Fibroblast of lung (primary cell): ENCODE measurements at places on chromosomes 7 and 10. TPM values are rescaled to one million over a fixed set of nuclear protein-coding genes. Genes with fewer than 3 reads are reported as not detected.

The OR2A42 gene
- total RNA-seq = under 0.01 TPM in 1 of 2 replicates, not detected in the other

The ENTPD1 gene
- total RNA-seq = 1.0 and 3.3 TPM in 2 replicates

The C10orf143 gene
- total RNA-seq = 0.51 and 2.0 TPM in 2 replicates

The PON1 gene
- total RNA-seq = not detected in 2 replicates

The SEMA3E gene
- total RNA-seq = 1.5 and 2.0 TPM in 2 replicates

The SPDYE2 gene
- not detected in 2 replicates for total RNA-seq
